Aorta (tissue), 5 donors: ENCODE measurements at places on chromosomes 2 and 18. TPM values are rescaled to one million over a fixed set of nuclear protein-coding genes. Genes with fewer than 3 reads are reported as not detected.

Gene WDCP
- 8.3 TPM for total RNA-seq

Gene C2orf66
- 0.30 TPM for total RNA-seq

Gene C2orf15
- total RNA-seq = not detected

Gene SLC35G4
- not detected for total RNA-seq

Gene CCDC74A
- 1.4 TPM for total RNA-seq

- H3K4me1 ChIP-seq = no peaks in the 10 kb centered on the region
- H3K27me3 ChIP-seq = no peaks in the 10 kb centered on the region
- peak overlapping the region; percentile 96 for H3K27ac ChIP-seq
- DNase-seq = peak; percentile 86
- H3K4me3 ChIP-seq = peak overlapping the region; percentile 1
These were observed 484 bp downstream of the ABCB6 start for GRCh38 chr2:219218217-219218731.

DNA sequence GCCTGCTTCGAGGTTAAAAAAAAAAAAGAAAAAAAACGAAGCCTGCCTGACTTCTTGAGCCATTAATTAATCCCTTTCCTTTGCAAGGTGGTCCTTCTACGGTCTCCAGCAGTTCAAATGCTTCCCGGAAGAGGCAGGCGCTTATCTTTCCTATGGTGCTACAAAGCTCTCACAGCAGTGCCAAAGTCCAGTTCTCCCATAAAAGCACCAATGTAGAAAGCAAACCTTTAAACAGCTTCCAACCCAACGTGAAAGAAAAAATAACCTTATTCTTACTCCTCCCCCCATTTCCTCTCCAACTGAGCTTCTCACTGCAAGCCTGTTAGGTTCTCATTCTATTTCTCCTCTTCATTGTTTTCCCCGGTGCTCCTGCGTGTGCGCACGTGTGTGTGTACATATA, 317.4 kb upstream of the SOX11 start:
- no peak overlapping the region for H3K27ac ChIP-seq
- no peaks in the 10 kb centered on the region for H3K4me1 ChIP-seq
- H3K36me3 ChIP-seq = no peaks in the 10 kb centered on the region
- no peak for DNase-seq
- no peak overlapping the region for H3K4me3 ChIP-seq

- no peak overlapping the region for H3K4me3 ChIP-seq
- no peaks in the 10 kb centered on the region for H3K4me1 ChIP-seq
- H3K27me3 ChIP-seq = no peaks in the 10 kb centered on the region
- no peak overlapping the region for H3K27ac ChIP-seq
These were observed 81.5 kb downstream of the PRPF40A start for GRCh38 chr2:152635635-152636298.

DNA sequence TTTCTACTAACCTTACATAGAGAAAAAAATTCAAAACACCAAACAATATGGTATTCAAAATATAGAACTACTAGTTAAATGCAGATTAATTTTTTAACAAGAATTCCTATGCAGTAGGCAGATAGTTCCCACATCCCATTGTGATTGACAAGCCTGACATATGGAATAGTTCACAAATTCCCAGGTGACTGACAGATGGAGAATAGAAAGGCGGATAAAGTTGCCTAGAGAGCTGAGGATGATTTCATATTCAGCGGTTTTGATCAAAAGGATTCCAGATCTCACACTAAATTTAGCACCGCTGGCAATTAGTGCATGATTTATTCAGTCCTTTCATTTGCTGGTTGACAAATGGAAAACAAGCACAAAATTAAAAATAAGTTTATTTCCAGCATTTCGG, 733.7 kb upstream of the POU3F3 start:
- no peak overlapping the region for H3K4me3 ChIP-seq
- no peaks in the 10 kb centered on the region for H3K36me3 ChIP-seq
